ENCODE measurements at places on chromosomes 12 and 14.

DNA sequence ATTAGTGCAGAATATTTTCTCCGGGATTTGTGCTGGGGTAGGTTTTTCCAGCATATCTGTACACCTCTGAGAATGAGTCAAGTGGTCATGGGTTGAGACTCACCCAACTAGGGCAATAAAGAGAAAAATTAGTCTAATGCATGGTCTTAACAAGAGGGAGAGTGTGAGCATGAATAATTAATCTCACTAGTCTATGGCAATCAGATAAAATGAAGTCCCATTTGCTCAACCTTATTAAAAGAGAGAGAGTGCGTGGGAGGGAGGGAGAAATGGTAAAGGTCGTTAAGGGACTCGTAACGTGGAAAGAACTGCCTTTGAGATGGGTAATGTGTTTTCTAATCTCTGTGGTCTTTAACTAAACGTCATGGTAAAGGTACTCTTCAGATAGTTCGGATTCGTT lies 91.6 kb downstream of the TESC start:
- no peak for DNase-seq

GRCh38 chr12:56474389-56474788 lies 6.0 kb downstream of the SPRYD4 start:
- DNase-seq, result no peak

GRCh38 chr14:92712654-92713051 lies 35.8 kb downstream of the LGMN start:
- no peak for DNase-seq

GRCh38 chr12:49358483-49359141 lies 8.7 kb upstream of the SPATS2 start:
- DNase-seq, result peak; percentile 74

DNA sequence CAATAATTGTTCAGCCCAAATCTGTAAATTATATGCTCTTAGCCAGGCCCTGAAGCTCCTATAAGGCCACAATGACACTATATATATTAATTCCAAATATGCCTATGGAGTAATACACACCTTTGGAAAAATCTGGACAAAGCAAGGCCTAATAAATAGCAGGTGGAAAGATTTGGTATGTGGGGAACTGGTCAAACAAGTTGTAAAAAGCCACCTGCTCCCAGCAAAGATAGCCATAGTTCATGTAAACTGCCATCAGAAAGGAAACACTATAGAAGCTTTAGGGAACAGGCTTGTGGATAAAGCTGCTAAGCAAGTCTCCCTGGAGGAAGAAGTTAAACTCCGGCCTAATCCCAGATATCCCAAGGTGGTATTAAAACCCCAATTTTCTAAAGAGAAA lies 29.7 kb downstream of the PRMT8 start:
- DNase-seq, result no peak

- peak; percentile 12 for DNase-seq
These were observed 939 bp downstream of the TGFB3 start for GRCh38 chr14:75980856-75981255.

- DNase-seq, result no peak
These were observed 215.6 kb downstream of the TTC8 start for GRCh38 chr14:89040080-89040459.
